Activated naive CD4-positive, alpha-beta T cell (primary cell): ENCODE measurements at places on chromosomes 7 and 10.

- DNase-seq: no peak
Observed at GRCh38 chr7:27150568-27151340, 1.6 kb downstream of the HOXA3 start.

- DNase-seq: no peak
Observed at GRCh38 chr7:130322615-130323014, 22.0 kb upstream of the CPA5 start.

GRCh38 chr10:114823077-114823463 is 1.5 kb downstream of the FHIP2A start:
- no peak for DNase-seq

DNA sequence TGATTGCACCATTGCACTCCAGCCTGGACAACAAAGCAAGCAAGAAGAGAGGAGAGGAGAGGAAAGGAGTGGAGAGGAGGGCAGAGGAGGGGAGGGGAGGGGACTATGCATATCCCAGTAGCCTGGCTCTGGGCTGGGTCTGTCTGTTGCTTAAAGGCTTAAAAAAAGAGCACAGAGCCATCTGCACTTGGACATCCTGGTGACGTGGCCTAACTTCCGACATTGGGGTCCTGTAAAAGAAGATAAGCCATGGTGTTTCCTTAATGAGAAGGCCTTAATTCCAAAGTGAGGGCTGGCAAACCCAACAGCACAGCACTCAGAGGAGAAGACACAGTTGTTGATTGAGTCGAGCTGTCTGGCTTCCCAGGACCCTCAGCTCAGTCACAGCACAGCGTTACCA is 352.6 kb downstream of the PAXIP1 start:
- no peak for DNase-seq

GRCh38 chr7:21135437-21135836 is 292.4 kb upstream of the SP4 start:
- no peak for DNase-seq

DNA sequence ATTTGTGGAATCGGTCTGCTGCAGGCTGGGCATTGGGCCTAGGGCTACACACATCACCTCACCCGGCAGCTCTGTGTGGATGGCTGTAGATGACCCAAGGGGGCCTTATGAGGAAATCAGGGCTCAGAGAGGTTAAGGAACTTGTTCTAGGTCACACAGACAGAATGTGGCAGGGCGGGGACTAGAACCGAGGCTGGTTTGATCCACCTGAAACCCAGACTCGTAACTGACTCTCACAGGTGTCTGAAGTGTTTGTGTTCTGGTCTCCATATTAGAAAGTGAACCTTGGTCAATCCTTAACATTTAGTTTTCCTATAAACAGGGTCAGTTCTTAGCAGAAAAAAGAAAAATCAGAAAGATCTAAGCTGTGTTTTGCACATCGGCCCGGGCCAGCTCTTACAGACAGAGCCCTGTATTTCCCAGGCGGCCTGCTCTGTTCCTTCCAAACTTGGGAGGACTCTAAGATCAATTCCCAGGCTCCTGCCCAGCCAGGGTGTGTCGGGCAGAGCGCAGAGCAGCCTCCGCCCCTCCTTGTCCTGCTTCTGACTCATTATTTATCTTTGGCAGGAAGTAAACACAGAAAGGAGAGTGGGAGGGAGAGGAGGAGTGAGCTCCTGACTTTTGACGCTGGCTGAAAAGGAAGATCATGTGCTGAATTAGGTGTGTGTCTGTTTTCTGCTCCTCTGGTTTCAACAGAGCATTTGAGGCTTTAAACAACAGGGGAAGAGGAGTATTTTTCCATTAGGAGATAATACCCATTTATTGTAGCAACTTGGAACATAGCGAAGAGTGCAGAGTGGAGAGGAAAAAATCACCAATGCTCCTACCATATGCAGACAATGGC is 74.1 kb downstream of the TACC2 start:
- DNase-seq: no peak

DNA sequence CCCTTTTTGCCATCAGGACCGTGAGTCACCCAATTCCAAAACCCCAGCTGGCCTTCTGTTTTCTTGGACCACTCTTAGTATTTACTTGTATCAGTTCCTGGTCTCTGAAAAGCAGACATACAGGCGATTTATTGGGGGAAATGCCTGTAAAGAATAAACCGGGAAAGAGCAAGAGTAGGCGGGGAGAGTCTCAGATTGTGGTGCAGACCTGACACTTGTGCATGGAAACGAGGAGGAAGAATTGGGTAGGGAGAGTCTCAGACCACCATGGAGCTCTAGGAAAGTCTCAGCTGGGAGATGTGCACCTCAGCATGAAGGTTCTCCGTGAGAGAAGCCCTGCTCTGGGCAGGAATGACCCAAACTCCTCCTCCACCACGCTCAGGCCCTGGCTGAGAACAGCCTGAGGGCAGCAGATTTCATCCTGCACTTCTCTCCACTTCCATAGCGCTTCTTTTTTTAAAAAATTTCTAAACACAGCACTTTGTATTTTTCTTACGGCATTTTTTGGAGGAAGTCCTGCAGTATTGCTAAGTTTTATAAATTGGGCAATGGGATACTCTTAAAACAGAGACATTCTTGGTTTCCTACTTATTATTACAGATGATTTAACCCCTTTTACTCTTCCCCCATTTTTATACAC is 6.1 kb upstream of the TASOR2 start:
- no peak for DNase-seq

DNA sequence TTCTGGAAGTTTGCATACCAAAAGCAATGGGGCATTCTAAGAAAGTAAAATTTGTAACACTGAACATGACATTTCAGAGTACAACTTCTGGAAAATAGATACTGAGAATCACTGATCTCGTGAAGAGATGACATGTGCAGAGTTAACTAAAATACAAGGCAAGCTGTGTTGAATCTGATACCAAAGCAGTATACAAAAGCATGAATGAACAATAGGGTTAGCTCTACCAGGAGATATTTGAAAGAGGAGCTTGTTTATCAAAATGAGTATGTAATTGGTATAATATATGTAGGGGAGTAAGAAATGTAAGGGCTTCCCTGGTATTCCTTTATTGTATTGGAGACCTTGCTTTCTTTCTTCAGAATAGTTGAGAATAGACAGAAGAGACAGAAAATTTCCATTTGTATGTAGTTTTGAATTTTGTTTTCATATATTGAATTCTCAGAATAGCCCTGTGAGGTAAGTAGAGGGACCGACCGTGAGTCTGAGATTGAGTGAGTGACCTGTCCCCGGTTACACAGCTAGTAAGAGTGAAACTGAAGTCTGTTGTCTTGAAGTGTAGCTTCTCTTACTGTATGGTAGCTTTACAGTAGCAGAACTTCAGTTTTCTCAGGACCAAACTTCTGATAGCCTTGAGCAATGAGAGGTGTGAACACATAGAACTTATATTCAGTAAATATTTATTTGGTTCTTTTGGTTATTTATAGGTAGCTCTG is 5.0 kb downstream of the HBP1 start:
- no peak for DNase-seq

- DNase-seq: no peak
Observed at GRCh38 chr7:96675548-96675947, 34.1 kb downstream of the SEM1 start.

DNA sequence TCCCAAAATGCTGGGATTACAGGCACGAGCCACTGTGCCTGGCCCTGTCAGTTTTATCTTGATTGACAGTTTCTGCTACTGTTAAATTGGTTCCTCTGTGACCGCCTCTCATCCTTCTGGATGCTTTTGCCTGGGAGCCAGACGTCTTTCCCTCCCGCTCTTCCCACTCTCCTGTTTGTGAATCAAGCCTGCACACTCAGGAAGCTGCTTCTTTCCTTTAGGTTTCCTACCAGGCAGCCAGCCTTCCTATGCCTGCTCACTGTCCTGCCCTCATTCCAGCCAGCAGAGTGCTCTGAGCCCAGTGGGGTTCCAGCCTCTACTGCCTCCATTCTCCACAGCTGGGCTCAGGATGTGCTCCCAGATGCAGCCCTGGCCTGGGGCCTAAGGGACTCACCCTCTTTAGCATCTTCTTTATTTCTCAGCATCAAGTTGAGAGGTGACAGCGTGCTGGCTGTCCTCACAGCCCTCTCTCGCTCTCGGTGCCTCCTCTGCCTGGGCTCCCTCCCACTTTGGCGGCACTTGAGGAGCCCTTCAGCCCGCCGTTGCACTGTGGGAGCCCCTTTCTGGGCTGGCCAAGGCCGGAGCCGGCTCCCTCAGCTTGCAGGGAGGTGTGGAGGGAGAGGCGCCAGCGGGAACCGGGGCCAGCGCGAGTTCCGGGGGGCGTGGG is 5.1 kb downstream of the SH2D4B start:
- DNase-seq: no peak

- DNase-seq: no peak
Observed at GRCh38 chr7:26081638-26082037, 70.4 kb upstream of the NFE2L3 start.

DNA sequence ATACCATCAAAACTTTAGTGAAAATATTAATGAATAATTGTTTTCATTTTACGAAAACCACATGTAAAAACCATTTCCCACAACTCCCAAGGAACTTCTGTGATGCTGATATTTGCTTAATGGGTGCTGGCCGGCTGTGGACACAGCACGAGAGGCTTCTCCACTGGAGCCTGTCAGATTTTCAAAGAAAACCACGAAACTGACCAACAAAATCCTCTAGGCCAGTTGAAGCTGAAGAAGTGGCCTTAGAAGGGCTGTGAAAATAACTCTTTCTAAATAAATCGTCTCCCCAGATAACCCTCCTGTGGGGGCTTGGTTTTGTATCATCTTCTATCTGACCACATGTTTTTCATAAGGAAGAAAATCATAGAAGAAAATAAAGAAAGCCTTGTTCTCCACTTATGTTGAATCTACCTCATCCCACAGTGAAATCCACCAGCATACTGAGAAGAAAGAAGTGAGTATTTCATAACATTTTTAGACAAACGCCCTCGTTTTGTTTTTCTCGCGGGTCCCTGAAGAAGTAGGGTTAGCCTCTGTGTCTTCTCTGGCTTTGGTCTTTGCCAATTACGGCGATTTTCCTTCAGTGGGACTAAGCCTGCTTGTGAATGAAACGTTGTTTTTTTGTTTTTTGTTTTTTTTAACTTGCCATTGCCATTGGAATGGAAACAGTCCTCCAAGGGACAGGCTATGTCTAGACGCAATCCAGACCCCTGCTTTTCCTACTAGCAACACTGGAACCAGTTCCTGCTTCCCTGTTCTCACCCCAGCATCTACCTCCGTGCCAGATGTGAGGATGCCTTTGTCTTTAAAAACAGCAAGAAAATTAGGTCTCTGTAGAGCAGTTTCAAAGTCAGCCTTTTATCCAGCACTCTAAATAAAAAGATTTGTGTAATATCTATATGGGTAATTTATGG is 123.9 kb downstream of the ADAM12 start:
- no peak for DNase-seq

DNA sequence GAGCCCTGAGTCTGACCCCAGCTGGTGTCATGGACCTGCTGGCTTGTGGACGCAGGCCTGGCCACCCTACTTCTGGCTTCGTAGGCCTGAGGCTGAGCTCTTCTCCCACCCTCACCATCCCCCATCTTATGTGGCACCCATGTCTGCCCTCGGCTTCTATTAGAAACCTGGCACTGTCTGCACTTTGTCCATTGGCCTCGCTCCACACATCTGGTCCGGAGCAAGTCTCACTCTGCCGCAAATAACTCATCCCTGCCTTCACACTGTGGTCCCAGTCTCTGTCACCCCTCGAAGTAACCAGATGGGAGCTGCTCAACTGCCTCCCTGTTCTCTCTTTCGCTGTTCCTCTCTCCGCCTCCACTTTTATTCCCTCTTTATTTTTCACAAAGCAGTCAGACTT is 78.6 kb downstream of the TRRAP start:
- DNase-seq: no peak

DNA sequence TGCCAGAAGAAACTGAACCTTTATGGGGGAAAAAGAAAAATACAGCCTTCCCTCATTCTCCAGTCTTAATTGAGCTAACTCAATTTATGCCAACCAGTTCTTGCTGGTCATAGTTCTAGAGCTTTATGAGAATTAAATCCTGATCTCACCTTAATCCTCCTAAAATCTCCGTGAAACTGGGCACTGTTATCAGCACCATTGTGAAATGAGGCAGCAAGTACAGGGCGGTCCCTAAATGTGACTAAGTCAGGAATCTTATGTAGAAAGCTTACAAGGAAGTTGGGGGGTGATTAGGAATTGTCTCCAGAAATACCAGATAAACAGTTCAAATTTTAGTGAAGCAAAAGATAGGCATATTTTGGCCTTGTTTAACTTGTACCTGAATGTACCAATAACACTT is 10.7 kb upstream of the INSYN2A start:
- no peak for DNase-seq

- no peak for DNase-seq
Observed at GRCh38 chr7:111113263-111114017, 22.5 kb downstream of the LRRN3 start.

DNA sequence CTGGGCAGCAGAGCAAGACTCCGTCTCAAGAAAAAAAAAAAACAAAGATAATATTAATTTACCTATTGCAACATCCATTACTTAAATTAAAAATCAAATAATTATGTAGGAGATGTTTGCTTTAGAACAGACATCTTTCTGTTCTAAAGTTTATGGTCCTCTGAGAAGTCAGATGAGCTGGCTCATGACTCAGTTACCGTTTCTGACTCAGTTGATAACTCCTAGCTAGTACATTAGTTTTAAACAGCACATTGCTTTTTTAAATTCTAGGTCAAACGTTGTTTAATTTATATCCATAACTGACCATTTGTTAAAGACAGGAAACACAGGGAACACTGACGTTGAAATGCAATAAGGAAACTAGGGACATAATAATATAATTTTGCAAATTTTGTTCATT is 162.7 kb downstream of the ETV1 start:
- no peak for DNase-seq

- no peak for DNase-seq
Observed at GRCh38 chr7:20229646-20230500, 12.7 kb upstream of the MACC1 start.

- no peak for DNase-seq
Observed at GRCh38 chr10:94287336-94287735, 75.4 kb downstream of the NOC3L start.

- DNase-seq: no peak
Observed at GRCh38 chr10:35598379-35598778, 6.8 kb upstream of the GJD4 start.

DNA sequence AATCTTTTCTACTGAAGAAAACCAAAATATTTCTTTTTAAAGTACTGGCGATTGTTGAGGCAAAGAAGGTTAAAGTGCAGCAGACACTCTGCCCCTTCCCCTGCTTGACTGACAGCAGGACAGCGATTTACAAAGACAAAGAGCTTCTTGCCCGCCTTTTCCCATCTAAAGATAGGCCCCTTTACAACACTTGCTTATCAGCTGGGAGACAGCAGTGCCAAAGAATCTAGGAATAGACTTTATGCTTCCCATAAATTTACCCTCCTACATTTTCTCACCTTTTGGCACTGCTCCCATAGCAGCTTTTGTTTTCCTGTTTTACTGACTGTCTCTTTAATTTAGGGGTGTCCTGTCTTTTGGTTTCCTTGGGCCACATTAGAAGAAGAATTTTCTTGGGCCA is 824.1 kb downstream of the CCSER2 start:
- DNase-seq: no peak

DNA sequence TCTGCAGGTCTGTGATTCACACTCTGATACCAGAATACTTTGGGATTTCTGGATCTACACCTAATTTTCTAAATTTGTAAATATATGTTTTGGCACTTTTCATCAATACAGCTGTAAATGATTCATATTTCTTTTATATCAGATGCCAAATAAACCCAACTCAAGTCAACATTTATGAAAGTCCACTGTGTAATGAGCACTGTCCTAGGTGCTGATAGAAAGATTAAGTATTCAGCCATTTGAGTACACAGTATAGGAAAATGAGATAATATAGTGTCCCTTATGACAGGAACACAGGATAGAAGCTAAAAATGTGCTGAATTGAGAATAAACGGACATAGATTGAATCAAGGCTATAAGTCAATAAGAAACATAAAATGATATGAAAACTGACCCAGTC is 6.4 kb downstream of the ANXA7 start:
- no peak for DNase-seq

GRCh38 chr7:25260862-25261494 is 32.7 kb upstream of the NPVF start:
- no peak for DNase-seq
